ENCODE measurements at places on chromosomes 1 and 21. TPM values are rescaled to one million over a fixed set of nuclear protein-coding genes. Genes with fewer than 3 reads are reported as not detected.

Gene ZSWIM5
- total RNA-seq: 2.5 TPM

Gene ACTL8
- total RNA-seq: not detected

Gene CD1B
- not detected for total RNA-seq

Gene GSTM1
- not detected for total RNA-seq

Gene HLX
- total RNA-seq: 18.9 TPM

Gene FUCA1
- total RNA-seq: 7.3 TPM

Gene RNF2
- 22.8 TPM for total RNA-seq

Gene PAX7
- not detected for total RNA-seq

Gene CRP
- total RNA-seq: not detected

Gene FMOD
- total RNA-seq: 6.5 TPM

Gene ECM1
- 13.8 TPM for total RNA-seq

Gene NBPF4
- total RNA-seq: not detected

Gene NT5C1A
- not detected for total RNA-seq

Gene NHLH1
- not detected for total RNA-seq

Gene FAM177B
- total RNA-seq: not detected

Gene NTMT2
- not detected for total RNA-seq

Gene AK5
- total RNA-seq: 77.0 TPM

Gene PLA2G2A
- not detected for total RNA-seq

Gene KLHDC7A
- under 0.01 TPM for total RNA-seq

Gene FCAMR
- total RNA-seq: not detected

Gene HES5
- total RNA-seq: 0.28 TPM

Gene GJB3
- under 0.01 TPM for total RNA-seq

Gene TOR1AIP2
- total RNA-seq: 113 TPM

Gene SGIP1
- total RNA-seq: 22.4 TPM

Gene CELA2B
- not detected for total RNA-seq

Gene SPRR2G
- total RNA-seq: not detected

Gene NECTIN4
- 0.56 TPM for total RNA-seq

Gene SPRR3
- not detected for total RNA-seq

Gene PTGFR
- total RNA-seq: 16.9 TPM

Gene RGL1
- 22.4 TPM for total RNA-seq

Gene SZT2
- 19.9 TPM for total RNA-seq

Gene SLFNL1
- 0.28 TPM for total RNA-seq

Gene ADCY10
- 0.19 TPM for total RNA-seq

Gene LCE1D
- not detected for total RNA-seq

Gene TMEM52
- total RNA-seq: 0.19 TPM

Gene IGFN1
- total RNA-seq: 0.28 TPM

Gene PLPP3
- 110 TPM for total RNA-seq

Gene SEMA6C
- total RNA-seq: 1.3 TPM

Gene LRRC39
- total RNA-seq: 1.4 TPM

Gene LCE1F
- not detected for total RNA-seq

Gene MTARC1
- 1.2 TPM for total RNA-seq

Gene SPRR4
- total RNA-seq: not detected

Gene LENEP
- total RNA-seq: not detected

Gene WNT2B
- total RNA-seq: 3.4 TPM

Gene TRABD2B
- total RNA-seq: 0.28 TPM

Gene COL24A1
- total RNA-seq: 0.56 TPM

Gene IRF6
- total RNA-seq: 0.19 TPM

Gene CFAP141
- total RNA-seq: not detected

Gene JAM2
- 2.0 TPM for total RNA-seq

Gene TBX19
- total RNA-seq: 1.1 TPM

Gene GPR61
- total RNA-seq: not detected

Data from regular cardiac myocyte (primary cell).